ENCODE measurements at places on chromosomes 4 and X. TPM values are rescaled to one million over a fixed set of nuclear protein-coding genes. Genes with fewer than 3 reads are reported as not detected.

- no peak for DNase-seq
Observed at GRCh38 chr4:143097751-143098150, 87.0 kb upstream of the USP38 start.

DNA sequence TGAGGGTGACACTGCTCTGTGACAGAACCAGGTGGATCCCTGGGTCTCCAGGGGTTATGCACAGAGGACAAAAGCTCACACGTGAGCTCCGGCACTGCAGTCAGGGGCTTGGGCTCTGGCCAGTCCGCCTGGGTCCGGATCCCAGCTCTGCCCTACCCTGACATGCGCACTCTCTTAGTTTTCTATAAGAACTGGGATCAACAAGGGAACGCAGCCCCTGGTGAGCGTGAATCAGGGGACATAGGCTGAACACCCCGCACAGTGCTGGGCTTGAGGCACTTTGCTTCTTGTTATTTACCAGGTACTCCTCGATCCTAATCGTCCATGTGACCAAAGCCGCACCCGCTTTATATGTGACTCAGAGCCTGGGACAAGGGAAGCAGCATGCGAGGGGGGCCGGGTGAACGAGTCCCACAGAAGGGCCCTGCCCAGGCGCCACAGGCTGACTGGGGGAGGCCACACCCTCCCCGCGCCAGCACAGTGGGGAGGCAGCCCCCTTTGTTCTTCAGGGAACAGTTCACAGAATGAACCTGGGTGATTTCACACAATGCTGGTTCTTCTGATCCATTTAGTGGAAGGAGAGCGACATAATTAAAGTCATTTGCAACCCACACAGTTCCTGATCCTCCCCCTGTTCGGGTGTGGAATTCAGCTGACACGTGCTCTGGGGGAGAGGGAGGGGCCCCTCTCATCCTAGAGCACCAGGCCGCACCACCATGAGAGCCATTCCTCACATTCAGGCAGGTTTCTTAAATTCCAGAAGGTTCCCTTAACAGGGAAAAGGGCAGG, 55.5 kb downstream of the WFS1 start:
- DNase-seq = no peak

DNA sequence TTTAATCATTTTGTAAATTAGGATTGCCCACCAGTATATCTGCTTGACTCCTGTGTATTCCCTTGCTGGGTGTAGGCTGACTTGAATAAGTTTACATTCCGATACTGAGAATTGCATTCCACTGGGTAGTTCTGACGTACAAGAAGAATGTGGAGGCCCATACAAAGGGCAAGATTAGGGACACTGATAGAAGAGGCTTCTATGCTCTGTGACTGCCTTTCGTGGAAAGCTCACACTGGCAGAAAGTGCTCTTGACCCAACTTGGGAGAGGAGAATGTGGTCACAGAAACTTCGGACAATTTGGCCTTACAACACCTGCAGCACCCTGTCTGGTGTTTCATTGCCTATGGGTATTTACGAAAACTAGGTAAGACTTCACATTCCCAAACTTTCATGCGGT, 126.3 kb downstream of the RAPGEF2 start:
- no peak for DNase-seq

DNA sequence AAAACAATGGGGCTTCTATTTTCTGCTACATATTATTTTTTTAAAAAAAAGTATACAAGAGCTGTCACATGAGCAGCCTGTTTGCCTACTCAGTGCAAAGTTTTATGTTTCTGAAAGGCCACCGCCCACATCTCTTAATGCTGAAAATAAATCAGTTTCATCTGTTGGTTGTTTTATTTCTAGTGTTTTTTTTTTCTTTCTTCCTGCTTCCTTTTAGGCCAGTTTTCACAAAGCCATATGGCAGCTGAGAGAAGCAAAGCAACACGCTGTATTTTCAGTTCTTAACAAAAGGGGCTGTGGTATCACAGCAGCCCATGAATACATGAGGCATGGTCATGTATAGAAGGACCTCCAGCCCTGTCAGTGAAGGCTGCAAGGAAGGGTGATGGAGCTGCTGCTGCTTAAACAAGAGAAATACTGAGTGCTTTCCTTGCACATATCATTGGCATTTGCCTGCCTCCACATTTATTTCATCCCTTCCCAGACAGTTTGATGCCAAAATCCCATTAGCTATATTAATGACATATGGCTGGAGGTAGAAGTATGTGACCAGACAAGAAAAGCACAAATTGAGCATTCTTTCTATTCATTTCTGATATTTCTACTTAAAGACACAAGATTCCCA, 172.5 kb downstream of the PCDH18 start:
- DNase-seq = no peak

DNA sequence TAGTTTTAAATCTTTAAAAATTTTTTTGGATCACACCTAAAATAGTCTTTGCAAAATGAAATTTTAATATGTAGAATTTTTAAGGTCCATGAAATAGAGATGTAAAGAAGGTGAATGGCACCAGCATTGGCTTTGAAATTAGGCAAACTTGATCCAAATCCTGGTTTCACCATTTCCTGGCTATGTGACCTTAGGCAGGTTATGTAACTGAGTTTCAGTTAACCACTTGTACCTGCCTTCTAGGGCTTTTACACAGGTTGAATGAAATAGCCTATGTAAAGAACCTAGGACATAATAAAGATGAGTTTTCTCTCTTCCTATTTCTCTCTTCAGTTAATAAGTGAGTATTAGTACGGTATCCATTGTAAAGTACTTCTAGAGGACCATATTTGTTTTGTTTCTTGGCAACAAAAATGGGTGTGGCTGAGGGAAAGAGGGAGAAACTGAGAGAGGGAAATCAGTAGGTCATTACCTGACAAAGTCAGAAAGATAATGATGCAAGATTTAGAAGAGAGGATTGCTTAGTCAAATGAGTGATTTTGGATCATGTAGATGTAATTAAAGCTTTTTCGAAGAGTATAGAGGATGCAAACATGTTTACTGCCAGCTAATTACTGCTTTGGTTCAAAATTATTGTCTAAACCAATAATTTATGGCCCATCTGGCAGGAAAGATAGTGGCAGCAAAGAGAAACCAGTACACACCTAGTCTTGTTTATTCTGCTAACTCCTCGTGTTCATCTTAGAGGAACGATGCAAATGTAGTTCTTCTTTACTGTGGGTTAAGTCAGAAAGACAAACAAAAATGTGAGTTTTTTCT, 81.9 kb downstream of the PDLIM5 start:
- no peak for DNase-seq

- DNase-seq = peak; percentile 28
Observed at GRCh38 chr4:15654593-15655222, 449 bp downstream of the FBXL5 start.

DNA sequence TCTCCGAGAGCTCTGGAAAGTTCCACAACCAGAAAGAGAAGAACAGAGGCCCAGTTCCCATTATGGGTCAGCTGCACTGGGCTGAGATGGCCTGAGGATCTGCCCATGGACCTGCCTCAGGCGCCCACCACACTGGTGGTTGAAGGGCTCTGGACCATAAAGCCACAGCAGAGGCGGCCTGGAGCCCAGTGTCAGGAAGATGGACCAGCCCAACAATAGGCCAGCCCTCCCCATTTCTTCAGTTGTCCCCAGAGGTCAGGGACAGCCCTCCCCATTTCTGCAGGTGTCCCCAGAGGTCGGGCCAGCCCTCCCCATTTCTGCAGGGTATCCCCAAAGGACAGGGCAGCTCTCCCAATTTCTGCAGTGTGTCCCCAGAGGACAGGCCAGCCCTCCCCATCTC, 37.2 kb upstream of the C4orf50 start:
- DNase-seq = no peak

- no peak for DNase-seq
Observed at GRCh38 chr4:145019346-145019745, 78.7 kb downstream of the ANAPC10 start.

- DNase-seq = no peak
Observed at GRCh38 chrX:69307756-69308155, 142.5 kb upstream of the PJA1 start.

DNA sequence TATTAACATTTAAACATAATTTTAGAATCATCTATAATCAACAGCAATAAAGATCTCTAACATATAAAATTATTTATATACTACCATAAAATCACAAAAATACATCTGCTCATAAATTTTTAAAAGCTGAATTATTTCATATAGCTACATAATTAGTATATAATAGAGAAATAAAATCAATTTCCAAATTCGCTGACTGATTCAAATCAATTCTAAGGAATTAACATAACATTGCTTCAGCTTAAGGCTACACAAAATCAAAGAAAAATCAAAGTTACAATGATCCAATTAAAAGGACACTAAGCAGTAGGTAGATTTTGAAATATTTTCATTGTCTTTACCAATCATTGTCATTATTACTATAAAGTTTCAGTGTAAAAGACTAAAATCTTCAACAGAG, 194.7 kb downstream of the LRBA start:
- DNase-seq = no peak

- DNase-seq = no peak
Observed at GRCh38 chr4:122668241-122668640, 47.4 kb upstream of the IL21 start.

DNA sequence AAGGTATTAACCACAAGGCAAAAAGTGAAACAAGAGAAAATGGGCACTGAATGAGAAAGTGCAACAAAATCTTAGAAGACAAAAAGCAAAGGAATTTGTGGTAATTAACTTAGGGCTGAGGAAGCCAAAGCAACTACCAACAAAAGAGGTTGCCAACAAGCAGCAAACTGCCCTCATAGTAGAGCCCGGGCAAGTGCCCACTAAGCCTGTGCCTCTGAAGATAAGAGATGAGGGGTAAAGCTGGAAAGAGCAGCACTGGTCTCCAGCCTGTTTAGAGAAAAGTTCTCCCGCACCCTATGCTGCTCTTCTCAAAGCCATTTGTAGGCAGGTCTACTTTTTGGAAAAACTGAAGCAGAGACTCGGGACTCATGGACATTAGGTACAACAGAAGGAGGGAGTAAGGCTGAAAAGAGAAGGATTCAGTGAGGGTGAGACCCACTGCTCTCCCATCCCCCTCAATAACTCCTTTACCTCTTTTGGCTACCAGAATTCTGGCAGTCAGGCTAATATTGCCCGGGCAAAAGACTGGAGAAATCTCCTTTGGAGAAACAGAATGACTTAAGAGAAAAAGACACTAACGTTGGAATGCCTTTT, 29.6 kb upstream of the KCNE5 start:
- DNase-seq = no peak

DNA sequence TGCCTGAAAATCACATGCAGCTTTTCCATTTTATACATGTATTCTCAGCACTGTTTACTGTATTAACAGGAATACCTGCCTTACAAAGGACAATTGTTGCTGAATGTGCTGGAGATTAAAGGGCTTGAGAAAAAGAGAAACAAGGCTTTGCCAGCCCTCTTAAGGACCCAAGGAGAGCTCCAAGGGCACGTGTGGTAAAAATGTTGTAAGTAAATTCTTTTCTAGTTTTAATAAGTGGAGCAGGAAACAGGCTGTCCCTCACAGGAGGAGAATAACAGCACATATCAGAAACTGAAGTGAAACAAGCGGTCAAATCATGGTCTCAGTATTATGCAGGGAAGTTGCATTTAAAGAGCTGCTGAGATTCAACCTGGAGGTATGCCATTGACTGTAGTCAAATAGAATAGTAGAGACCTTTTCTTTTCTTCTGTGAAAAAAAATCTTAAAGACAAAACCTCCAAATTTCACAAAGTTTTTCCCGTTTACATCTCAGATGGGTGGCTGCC, 18.5 kb downstream of the IGFBP7 start:
- DNase-seq = no peak

GRCh38 chr4:47801481-47802002, 36.3 kb downstream of the CORIN start:
- DNase-seq = no peak

GRCh38 chrX:149032449-149032848, 472.7 kb downstream of the IDS start:
- DNase-seq = no peak

- DNase-seq = no peak
Observed at GRCh38 chr4:13160920-13161319, 323.2 kb downstream of the RAB28 start.

DNA sequence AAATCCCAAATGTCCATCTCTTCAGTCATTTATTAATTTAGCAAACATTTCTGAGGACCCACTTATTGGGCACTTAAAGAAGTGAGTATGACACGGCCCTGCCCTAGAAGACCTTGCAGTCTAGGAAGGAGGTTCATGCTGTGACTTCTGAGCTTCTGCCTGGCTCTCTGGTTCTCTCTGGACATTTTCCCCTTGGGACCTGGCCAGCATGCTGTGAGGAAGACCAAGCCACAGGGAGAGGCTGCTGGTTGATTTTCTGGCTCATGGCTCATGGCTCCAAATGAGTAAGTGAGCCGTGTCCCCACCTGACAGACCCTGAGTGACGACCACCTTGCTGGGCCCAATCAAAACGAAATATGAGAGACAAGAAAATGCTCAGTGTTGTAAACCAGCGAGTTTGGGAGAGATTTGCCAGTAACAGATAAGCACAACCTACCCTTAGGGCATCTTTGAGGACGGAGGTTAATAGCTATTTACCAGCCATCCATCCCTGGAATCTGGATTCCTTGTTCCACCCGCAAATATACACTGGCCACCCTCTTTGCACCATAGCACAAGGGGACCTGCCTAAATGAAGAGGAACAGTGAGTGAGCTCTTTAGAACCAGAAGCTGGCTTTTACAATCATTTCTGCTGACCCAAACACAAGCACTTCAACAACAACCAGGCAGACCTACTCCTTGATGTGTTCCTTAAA, 876 bp downstream of the MPP1 start:
- no peak for DNase-seq

GRCh38 chr4:108751321-108751720, 11.5 kb downstream of the ETNPPL start:
- no peak for DNase-seq

Gene PLP2
- 34.7 TPM for total RNA-seq

Gene MAMLD1
- total RNA-seq = 16.2 TPM

Gene FAM184B
- total RNA-seq = not detected

Gene AMTN
- total RNA-seq = not detected

Gene DKK2
- total RNA-seq = 18.4 TPM

Gene PRR32
- total RNA-seq = not detected

Gene JCHAIN
- total RNA-seq = 3.1 TPM

Gene HSFX2
- total RNA-seq = 3.3 TPM

Gene GUCY1B1
- 17.5 TPM for total RNA-seq

Gene DGKK
- not detected for total RNA-seq

Gene TASL
- total RNA-seq = not detected

Gene MAGEB10
- not detected for total RNA-seq

All from tibial nerve (tissue), 4 donors.